ENCODE measurements at places on chromosomes 3 and 15.

DNA sequence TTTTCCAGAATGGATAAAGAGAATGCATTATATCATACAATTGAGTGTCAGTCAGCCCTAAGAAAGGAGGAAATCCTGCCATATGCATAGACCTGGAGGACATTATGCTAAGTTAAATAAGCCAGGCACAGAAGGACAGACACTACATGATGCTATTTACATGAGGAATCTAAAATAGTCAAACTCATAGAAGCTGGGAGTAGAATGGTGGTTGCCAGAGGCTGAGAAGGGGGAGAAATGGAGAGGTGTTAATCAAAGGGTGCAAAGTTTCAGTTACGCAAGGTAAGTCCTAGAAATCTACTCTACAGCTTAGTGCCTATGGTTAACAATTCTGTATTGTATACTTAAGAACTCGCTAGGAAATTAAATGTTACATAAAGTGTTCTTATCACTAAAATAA is 66.5 kb downstream of the IL1RAP start:
- no peak for DNase-seq

DNA sequence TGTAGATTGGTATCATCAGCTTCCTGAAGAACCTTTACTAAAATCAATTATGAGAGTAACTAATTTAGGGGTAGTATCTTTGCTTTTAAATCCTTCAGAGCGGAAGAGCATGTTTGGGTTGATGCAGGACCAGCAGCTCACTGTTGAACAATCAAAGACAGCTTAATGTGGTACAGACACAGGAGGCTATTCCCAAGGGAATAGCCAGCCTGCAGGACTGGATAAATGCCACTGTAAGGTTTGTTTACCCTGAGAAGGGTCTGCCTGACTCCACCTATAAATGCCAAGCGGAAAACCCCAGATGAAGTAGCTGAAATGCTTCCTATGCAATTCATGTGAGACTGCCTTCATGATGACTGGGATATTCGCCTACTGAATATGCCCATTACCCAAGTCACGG is 16.0 kb upstream of the STAC start:
- DNase-seq = no peak

DNA sequence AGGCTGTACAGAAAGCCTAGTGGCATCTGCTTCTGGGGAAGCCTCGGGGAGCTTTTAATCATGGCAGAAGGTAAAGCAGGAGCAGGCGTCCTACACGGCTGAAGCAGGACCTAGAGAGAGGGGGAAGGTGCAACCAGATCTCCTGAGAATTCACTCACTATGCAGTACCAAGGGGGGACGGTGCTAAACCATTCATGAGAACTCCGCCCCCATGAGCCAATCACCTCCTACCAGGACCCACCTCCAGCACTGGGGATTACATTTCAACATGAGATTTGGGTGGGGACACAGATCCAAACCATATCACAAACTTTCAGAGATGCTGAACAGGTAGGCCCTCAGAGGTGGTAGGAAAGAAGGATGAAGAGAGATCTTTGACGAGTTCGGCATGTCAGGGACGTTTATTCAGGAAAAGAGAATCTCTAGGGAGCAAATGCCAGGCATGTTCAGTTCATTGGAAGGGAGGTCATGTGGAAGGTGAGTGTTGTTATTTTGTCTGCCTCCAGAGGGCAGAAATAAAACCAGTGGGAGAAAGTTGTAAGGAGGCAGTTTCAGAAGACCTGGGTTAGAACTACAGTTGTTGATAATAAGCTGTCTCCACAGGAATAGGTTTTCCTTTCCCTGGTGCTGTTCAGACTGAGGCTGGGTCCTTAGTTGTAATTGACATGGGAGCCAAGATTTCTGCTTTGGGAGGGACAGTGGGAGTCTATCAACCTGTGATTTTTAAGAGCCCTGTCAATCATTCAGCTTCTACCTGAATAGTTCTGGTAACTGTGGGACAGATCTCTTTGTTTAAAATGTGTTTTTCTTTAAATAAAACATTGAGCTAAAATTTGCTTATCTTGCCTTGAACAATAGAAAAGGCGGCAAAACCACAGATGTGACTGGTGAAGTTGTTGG is 4.3 kb upstream of the FNDC3B start:
- DNase-seq = no peak

GRCh38 chr3:149968216-149968615 is 2.5 kb downstream of the PFN2 start:
- DNase-seq = no peak

GRCh38 chr15:90101969-90102890 is at the start of gene IDH2:
Gene IDH2, minus strand, starts transcription at chr15:90102468. Its CDS starts 78 bp downstream, at chr15:90102390.
- peak; percentile 77 for DNase-seq

- no peak for DNase-seq
Observed at GRCh38 chr3:10726787-10727186, 89.2 kb upstream of the SLC6A11 start.

- DNase-seq = no peak
Observed at GRCh38 chr3:195005759-195006510, 265.0 kb downstream of the XXYLT1 start.

- DNase-seq = no peak
Observed at GRCh38 chr15:25668901-25669300, 194.2 kb downstream of the ATP10A start.

- DNase-seq = no peak
Observed at GRCh38 chr3:32968166-32968919, 16.9 kb downstream of the CCR4 start.

DNA sequence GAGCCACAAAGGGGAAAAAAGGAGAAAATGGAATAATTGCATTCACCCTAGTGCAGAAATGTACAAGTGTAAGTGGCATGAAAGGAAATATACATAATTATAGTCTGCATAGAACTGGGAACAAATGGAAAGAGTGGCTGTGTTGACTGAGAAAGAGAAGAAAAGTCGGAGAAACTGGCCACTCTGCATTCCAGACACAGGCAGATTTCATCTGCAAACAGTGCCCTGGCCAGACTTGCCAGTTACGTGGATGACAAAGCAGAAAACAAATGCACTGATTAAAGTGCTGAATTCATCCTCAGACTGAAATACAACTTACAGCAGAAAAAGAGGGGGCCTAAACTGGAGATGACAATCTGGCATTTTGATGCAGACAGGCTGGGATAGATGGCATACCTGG is 129.8 kb downstream of the FGF12 start:
- no peak for DNase-seq

GRCh38 chr3:13702286-13702685 is 153.4 kb downstream of the FBLN2 start:
- no peak for DNase-seq

DNA sequence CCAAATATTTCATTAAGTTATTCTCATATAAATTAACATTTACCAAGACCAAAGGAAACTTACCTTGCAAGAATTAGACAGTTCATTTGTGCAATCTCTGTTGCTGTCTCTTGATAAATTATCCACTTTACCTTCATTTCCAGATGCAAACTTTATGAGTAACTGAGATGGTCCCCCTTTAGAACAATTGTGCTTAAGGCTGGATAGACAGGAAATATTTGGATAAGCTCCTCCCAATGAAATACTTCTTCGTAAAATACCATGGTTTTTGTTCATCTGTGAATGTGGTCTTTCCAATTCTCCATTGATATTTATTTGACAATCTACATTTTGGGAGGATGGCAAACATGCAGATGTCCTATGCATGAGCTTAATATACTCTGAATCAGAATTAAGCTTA is 78.2 kb downstream of the NEDD4 start:
- DNase-seq = no peak

DNA sequence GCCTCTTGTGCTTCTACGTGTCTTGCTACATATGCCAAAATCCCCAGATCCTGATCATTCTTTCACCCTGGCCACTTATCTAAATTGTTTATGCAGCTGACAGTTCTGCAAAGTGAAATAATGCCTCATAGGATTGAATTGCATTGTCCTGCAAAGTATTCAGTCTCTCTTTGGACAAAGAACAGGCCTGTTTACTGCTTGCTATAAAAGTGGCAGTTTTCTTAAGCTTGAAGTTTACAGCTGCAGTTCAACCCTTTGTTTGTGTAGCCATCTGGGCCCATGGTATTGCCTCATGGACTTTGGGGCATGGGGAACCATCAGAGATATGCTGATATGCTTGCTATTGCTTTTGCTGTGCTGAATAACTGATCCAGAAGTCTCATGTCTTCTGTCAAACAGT is 523.2 kb downstream of the OTOL1 start:
- no peak for DNase-seq

DNA sequence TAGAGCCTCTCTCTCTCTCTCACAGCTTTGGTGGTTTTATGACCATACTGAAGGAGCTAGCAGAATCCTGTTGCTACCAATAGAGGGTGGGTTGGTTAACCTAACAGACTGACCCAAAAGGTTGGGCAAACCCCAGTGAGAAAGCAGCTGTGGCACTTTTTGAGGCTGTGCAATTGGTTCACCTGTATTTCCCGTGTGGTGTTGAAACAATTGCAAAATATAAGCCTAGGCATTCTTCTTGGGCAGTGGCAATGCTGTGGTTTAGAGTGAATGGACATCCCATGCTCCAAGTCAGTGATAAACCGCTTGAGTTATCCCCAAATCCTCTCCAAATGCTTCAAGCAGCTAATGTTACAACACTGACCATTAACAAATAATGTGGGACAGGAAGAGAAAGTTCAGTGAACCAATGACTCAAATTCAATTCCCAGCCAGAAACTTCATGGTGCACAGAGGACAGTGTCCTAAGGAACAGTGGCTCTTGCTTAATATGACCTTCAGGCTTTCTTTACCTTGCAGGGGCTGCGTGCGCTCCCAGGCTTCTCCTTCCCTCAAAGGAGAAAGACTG is 261.9 kb upstream of the ICE2 start:
- no peak for DNase-seq

- DNase-seq = no peak
Observed at GRCh38 chr3:188486952-188487351, 333.0 kb downstream of the LPP start.

DNA sequence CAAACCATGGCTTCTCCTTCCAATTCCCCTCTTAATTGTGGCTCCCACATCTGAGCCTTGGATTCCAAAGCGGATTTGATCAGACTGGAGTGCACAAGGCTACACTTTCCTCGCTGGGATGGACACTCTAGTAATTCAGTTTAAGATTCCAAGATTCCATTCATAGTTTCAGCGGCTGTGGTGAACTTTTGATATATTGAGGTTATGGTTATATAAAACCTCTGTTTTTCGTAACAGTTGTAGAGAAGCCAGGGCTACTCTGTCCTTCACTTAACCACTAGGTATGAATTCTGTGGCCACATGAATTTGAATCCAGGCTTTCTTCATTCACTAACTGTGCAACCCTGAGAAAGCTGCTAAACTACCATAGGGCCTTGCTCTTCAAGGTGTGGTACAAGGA is 67.9 kb upstream of the KY start:
- DNase-seq = no peak

DNA sequence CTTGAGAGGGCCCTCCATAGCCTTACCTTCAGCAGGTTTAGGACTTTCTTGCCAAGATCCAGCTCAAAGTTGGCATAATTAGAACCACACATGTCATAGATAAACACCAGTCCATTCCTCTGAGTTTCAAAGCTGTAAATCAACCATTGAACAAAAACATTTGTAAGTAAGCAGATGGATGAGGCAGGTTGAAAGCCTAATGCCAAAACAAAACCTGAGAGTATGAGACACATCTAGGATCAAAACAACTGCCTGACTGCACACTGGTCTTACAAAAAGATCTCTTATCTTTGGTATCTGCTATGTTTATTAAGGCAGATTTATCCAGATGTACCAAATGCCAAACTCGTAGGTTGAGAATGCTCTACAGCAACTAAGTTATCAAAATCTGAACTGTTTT is 61.9 kb downstream of the PTPN9 start:
- no peak for DNase-seq

GRCh38 chr3:76178412-76178811 is 393.1 kb upstream of the ZNF717 start:
- DNase-seq = no peak

- no peak for DNase-seq
Observed at GRCh38 chr15:83123529-83123928, 16.1 kb downstream of the TM6SF1 start.

GRCh38 chr3:187858041-187858440 is 112.8 kb upstream of the BCL6 start:
- DNase-seq = no peak

- DNase-seq = no peak
Observed at GRCh38 chr3:188449421-188449820, 295.5 kb downstream of the LPP start.

DNA sequence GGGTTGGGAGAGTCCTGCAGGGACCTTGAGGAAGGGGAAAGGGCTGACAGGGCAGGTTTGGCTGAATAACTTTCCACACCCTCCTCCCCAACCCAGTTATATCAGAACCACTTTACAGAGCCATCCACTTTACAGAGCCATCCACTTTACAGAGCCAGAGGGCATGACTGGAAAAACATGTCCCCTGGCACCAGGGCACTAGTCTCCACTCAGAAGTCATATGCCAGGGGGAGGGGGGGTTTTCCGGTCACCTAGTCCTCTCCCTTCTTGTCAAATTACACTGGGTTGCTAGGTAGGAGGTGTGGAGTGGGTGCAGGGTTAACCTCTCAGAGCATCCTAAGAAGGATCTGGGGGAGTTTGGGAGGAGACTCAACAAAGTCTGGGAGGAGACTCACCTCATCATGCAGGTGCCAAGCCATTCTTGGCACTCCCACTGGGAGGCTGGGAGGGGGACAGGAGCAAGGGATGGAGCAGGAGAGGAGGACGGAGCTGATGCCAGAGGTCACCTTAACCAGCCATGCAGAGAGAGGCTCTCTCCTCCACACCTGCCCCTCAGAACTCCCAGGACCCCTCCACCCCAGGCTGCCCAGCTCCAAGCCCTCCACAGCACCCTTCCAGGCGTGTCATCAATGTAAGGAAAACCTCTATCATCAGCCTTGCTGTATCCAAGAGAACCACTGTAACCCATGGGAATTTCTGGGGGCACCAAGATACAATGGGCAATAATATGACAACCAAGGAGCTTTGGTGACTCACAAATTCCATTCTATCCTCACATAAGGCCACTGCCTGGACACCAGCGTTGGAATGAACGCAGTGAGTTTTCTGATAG is 1.7 kb downstream of the LRRC2 start:
- no peak for DNase-seq

GRCh38 chr3:184523825-184524615 is 37.6 kb upstream of the EPHB3 start:
- DNase-seq = no peak

- peak; percentile 62 for DNase-seq
Observed at GRCh38 chr15:75720787-75721479, 8.3 kb upstream of the CSPG4 start.

GRCh38 chr3:98766924-98767323 is 3.8 kb downstream of the ST3GAL6 start:
- DNase-seq = no peak

DNA sequence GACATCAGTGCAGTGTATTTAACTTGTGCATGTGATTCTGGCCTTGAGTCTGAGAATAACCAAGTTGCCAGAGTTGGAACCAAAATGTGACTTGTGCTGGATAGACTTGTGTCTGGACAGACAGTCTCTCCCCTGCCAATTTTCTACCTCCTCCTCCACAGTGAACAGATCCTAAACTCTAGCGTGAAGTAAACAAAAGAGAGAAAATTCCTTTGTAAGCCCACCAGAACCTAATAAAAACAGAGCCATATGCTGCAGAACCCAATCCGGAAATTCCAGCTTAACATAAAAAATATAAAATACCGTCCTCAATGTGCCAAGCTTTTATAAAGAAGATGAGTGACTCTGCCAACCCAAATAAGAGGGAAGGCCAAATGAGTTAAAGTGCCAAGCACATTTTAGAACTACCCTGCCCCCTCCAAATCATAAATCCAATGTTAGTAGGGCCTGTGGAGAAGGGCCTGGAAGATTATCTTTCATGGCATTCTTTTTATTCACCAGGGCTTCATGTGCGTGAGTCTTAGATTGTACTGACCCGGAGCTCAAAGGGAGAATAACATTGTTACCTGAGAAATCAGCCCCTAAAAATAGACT is 344.6 kb upstream of the PROK2 start:
- no peak for DNase-seq

GRCh38 chr15:41560572-41560874 is 1.5 kb downstream of the TYRO3 start:
- no peak for DNase-seq
